ENCODE measurements at places on chromosomes 1 and 21.

- DNase-seq, result no peak
Observed at GRCh38 chr21:45335151-45335760, 47.6 kb upstream of the POFUT2 start.

- DNase-seq, result no peak
Observed at GRCh38 chr1:44949286-44949685, 37.1 kb downstream of the EIF2B3 start.

GRCh38 chr1:42195841-42196240 lies 31.3 kb upstream of the GUCA2A start:
- DNase-seq, result no peak

GRCh38 chr1:18929686-18930085 lies 26.8 kb downstream of the IFFO2 start:
- no peak for DNase-seq

- no peak for DNase-seq
Observed at GRCh38 chr1:175116210-175116798, 48.7 kb downstream of the TNN start.

- DNase-seq, result no peak
Observed at GRCh38 chr1:65213271-65214023, 65.4 kb downstream of the AK4 start.

DNA sequence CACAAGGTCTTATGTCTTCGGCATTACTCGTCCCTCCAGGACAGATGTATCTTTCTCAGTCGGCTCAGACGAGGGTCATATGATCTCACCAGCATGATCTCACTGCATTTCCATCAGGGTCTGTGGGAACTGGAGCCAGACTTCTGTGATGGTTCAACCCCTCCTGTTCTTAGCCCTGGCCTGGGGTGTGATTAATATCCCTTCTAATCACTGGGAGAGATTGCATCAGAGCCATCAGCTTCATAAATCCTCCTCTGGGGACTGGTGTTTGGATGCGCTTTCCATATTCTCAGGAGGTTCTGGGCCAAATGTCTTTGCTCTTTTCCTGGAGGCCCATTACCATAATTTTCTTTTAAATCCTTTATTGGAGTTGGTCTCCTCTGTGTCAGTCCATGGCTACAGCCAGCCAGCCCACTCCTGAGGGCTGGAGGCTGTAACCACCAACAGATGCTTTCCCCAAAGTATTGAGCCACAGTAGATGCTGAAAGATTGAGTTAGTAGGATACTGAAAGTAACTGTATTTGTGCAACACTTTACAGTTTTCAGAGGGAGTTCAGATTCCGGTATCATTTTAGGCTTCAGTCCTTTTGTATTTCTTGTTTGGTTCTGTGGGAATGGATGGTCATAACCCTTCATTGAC lies 20.0 kb downstream of the CACNA1E start:
- DNase-seq, result no peak

DNA sequence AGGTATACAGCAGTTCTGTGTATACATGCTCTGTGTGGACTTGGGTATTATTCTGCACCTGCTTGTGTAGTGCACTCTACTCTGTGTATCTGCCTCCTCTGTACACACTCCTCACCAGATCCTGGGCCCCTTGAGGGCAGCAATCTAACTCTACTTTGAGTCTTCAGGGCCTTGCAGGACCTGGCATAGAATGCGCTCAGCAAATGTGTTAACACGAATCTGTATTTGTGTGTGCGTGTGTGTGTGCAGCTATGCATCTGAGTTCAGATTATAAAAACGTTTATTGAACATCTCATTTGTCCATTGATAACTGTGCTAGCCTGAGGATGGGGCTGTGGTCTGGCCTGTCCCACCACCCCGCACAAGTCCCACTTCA lies 3.9 kb upstream of the MEF2D start:
- no peak for DNase-seq

DNA sequence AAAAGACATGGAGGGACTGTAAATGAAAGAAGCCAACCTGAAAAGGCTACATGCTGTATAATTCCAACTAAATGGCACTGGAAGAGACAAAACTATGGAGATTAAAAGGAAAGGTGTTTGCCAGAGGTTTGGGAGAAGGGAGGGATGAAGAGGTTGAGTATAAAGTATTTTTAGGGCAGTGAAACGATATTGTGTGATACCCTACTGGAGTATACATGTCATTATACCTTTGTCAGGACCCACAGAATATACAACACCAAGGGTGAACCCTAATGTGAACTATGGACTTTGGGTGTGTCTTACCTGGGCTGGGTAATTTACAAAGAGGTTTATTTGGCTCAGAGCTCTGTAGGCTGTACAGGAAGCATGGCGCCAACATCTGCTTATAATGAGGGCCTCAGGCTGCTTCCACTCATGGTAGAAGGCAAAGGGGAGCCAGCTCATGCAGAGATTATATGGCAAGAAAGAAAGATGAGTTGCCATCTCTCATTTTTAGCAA lies 73.4 kb downstream of the CD2 start:
- no peak for DNase-seq

DNA sequence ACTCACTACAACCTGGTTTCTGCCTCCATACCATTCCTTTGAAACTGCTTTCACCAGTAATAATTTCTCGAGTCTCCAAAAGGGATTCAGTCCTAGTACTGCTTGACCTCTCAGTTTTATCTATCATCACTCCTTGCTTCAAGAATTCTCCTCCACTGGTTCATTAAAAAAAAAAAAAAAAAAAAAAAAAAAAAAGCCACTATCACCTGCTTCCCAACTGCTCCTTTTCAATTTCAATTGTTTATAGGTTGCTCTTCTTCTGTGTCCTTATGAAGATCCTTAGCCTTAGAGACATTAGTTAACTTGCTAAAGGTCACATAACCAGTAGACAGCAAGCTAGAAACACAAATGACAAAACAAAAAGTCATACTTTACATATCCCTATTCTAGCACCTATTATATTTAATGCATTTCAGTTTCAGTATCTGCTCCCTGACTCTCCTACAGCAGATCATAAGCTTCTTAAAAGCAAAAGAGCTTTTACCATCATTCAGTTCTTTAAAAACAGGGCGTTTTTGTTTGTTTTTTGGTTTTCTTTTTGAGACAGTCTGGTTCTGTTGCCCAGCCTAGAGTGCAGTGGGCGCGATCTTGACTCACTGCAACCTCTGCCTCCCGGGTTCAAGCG lies 7.1 kb downstream of the NRDC start:
- no peak for DNase-seq

DNA sequence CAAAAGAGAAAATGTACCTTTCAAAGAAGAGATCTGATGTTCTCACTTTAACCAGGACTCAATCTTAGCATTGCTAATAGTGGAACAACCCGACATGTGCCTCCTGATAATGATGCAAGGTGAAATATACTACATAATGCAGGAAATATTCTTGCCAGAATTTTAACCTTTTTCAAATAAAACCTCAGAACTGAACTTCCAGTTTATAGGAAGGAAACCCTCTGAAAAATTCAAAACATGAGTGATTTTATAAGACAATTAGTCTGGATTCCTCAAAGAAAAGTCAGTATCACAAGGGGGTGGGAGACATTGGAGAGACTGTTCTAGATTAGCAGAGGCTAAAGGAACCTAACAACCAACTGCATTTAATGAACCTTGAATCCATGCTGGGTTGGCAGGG lies 18.1 kb downstream of the AHCYL1 start:
- DNase-seq, result no peak

DNA sequence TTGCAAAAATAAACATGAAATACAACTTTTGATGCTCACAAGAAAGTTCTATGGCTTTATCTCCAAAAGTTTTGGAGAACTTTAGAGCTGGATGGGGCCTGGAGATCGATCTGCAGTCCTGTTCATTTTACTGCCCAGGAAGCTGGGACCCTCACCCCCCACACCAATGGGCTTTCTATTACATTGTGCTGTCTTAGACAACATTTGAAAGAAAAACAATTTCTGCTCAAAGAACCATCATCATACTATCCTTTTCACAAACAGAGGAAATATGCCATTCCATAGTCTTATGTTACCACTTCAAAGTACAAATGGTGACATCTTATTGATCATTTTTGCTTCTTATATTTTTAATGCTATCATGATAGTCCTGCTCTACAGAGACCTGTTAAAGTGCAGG lies 2.0 kb upstream of the HNRNPU start:
- no peak for DNase-seq

- no peak for DNase-seq
Observed at GRCh38 chr1:215669806-215670491, 102.8 kb downstream of the KCTD3 start.

GRCh38 chr1:113887402-113888175 lies at the start of gene BCL2L15:
TSS of gene BCL2L15 (minus strand) at chr1:113887581. CDS start at chr1:113887375, 206 bp downstream.
- DNase-seq, result no peak

- DNase-seq, result peak; percentile 85
Observed at GRCh38 chr1:161440312-161440894, 64.9 kb upstream of the FCGR2A start.
